ENCODE measurements at places on chromosomes 12 and 14.
A peak's percentile ranks its signal among the peaks of the same experiment; 100 is the strongest.

GRCh38 chr12:5230156-5230555, 186.5 kb downstream of the KCNA5 start:
- DNase-seq: no peak

DNA sequence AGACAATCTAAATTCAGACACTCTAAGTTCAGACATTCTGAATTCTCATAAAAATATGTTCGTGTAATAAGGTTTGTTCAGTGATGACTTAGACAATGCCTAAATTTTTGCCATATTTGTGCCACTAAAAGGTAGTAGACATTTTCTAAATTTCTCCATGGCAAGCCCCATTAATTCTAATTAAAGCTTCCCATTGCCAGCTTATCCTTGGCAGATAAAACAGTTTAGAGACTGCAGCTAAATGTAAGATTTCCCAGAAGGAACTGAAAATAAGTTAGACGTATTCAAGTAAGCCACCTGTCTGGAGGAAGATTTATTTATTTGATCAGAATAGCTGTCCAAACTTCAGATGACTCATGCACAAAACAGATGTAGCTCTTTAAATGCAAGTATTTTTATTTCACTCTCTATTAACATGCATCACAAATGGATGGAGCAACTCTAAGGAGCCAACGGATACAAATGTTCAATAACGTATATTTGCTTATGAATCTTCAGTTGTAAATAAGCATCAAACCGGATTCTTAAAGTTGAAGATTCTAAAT, 130.4 kb downstream of the SLC2A13 start:
- no peak for DNase-seq

DNA sequence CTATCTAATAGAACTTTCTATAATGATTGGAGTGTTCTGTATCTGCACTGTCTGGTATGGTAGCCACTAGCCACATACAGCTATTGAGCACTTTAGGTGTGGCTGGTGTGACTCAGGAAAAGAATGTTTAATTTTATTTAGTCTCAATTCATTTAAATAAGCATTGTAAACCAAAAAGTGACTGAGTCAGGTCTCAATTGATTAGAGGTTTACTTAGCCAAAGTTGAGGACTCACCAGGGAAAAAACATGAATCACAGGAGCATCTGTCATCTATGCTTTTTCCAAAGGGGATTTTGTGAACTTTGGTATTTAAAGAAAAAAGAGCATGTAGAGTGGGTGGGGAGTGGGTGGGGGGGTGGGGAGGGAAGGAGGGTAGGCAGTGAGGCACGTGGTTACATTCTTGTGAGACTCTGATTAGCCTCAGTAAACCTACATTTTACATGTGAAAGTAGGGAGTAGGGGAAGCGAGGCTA, 473.1 kb downstream of the ATP23 start:
- DNase-seq: no peak

GRCh38 chr12:110856542-110856941, 9.8 kb downstream of the CCDC63 start:
- no peak for DNase-seq

- no peak for DNase-seq
Measured at GRCh38 chr14:77584809-77585208, 31.6 kb downstream of the SPTLC2 start.

GRCh38 chr12:64452559-64453329, 824 bp downstream of the TBK1 start:
- peak; percentile 90 for DNase-seq

- no peak for DNase-seq
Measured at GRCh38 chr14:101598571-101599233, 37.4 kb downstream of the DIO3 start.

DNA sequence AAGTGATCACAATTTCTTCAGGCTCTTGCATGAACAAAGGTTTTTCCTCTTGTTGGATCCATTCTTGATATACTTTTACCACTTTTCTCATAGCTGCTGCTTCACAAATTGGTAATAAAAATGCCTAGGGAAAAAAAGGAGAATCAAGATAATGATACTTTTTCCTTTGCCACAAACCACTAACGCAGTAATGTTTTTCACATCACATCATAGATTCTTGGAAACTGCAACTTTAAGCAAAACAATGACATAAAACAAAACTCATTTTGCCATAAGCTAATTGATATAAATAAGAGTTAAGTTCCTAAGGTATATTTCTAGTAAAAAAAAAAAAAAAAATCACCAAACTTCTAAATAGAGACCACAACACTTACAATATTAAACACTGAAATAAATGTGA, 66.7 kb downstream of the RALGAPA1 start:
- no peak for DNase-seq

DNA sequence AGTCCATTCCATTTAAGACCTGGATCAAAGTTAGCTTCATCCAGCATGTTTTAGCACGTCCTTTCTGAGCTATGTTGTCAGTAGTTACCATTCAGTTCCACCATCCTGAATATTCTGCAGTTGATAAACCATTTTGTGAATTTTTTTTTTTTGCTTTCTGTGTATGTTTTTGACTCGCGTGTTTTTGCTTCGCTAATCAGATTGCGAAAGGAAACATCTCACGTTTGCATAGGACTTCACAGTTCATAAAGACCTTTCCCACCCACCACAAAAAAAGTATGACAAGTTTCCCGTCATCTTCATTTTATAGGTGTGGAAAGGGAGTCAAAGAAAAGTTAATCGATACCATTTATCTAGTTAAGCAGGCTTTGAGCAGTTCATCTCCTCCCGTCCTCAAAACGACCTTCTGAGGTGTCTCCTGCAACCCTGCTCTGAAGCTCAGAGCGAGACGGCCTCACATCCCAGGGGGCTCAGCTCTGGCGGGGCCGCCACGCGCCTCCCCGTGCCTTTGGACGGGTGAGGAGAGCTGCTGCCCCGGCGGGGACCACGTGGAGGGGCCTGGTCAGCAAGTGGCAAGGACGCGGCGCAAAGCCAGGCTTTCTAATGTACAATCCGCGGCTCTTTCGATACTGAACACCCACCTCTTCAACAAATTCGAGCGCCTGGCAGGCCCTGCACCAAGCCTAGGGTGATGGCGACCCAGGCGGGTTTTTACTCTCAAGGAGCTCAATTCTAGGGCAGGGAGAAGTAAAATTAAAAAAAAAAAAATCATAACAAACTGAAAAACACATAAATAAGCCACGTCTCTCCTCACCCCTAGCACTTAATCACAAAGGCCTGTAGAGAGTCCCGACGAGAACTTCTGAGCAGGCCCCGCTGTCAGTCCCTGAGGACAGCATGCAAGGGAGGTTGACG, 988 bp upstream of the TMEM263 start:
- DNase-seq: peak; percentile 59

DNA sequence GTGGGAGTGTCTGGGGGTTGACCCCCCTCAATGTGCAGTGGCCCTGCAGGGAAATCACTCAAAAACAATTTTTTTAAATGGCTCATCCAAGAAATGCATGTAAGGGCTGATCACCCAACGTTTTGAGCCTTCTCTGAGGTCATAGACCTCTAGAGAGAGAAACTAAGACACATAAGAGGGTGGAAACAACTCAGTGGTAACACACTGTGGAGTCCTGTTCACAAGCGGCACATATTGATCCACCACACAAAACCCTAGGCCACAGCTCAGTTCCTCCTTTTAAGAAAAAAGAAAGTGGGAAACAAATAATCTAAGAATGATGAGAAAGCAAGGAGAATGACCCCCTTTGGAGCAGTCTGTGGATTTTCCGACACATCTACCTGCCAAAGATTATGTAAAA, 83.0 kb upstream of the METAP2 start:
- DNase-seq: no peak

DNA sequence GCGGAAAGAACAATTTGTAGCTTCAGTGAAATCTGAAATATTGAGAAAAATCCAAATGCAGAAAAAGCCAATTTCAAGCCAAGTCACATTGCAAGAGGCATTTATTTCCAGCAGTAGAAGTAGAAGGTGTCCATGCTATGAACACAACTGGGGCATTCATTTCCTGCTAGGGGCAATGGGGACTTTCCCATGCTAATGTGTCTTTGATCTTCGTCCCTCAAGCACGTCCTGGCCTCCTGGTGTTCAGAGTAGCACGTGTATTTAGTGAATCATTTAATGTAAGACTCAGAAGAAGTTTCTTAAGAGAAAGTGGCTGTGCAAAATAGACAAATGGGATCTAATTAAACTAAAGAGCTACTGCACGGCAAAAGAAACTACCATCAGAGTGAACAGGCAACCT, 267.9 kb downstream of the TMEM132C start:
- no peak for DNase-seq

- no peak for DNase-seq
Measured at GRCh38 chr12:96176575-96176974, 17.6 kb upstream of the ELK3 start.

GRCh38 chr12:114933428-114934160, 249.6 kb upstream of the TBX3 start:
- DNase-seq: peak; percentile 76

- DNase-seq: no peak
Measured at GRCh38 chr12:123036466-123037285, 56.2 kb downstream of the ARL6IP4 start.

- DNase-seq: no peak
Measured at GRCh38 chr12:67182551-67182950, 86.6 kb upstream of the CAND1 start.

DNA sequence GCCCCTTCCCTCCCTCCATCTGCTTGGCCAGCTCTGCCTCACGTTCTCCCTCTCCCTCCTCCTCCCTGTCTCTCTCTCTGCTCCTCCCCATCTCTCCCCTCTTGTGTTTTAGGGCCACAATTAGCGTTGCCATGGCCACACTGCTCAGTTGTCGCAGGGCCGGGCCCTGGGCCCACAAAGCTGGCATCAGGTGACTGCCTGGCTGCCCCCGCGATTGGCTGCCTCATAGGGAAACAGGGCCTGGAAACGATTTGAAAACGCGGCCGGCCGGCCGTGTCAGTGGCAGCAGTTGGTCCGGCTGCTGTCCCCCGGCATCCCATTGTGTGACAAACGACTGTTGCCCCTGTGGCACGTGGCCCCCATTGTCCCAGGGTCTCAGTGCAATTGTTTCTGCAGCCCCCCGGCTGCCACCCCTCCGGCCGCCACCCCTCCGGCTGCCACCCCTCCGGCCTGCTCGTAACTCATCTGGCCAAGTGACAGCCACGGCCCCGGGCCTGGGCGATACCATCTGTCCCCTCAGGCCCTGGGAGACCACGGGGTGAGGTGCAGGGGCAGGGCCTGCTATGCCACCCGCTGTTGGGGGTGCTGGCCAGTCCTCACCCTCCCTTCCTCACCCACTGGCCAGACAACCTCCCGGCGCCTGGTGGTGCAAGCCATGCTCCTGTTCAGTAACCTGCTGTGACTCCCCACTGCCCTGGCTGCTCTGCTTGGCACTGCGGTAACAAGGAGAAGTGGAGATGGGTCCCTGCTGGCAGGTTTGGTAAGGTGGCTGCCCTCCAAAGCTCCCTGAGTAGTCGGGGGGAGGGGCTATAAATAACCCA, 17.4 kb downstream of the FOXN4 start:
- DNase-seq: peak; percentile 31

- DNase-seq: peak; percentile 62
Measured at GRCh38 chr12:122836027-122836921, 1.0 kb downstream of the HIP1R start.

Measured in adipocyte (in vitro differentiated cells).